Esophagus mucosa (tissue), 1 donor: ENCODE measurements at places on chromosomes 3 and 15.
A peak's percentile ranks its signal among the peaks of the same experiment; 100 is the strongest.

GRCh38 chr15:78850941-78851755 lies 21.5 kb upstream of the MORF4L1 start:
- no peak for ATAC-seq

- ATAC-seq: no peak
Observed at GRCh38 chr3:33982269-33982798, 183.9 kb downstream of the PDCD6IP start.

- no peak for ATAC-seq
Observed at GRCh38 chr3:109382588-109382987, 45.2 kb upstream of the DPPA4 start.

- peak; percentile 29 for ATAC-seq
Observed at GRCh38 chr3:129233538-129233937, 15.9 kb upstream of the COPG1 start.

GRCh38 chr15:60375306-60375705 lies 22.5 kb downstream of the ANXA2 start:
- no peak for ATAC-seq

GRCh38 chr3:73623346-73623745 lies 1.4 kb downstream of the PDZRN3 start:
- ATAC-seq: no peak

GRCh38 chr15:68791431-68792283 lies 29.0 kb downstream of the ANP32A start:
- ATAC-seq: no peak

DNA sequence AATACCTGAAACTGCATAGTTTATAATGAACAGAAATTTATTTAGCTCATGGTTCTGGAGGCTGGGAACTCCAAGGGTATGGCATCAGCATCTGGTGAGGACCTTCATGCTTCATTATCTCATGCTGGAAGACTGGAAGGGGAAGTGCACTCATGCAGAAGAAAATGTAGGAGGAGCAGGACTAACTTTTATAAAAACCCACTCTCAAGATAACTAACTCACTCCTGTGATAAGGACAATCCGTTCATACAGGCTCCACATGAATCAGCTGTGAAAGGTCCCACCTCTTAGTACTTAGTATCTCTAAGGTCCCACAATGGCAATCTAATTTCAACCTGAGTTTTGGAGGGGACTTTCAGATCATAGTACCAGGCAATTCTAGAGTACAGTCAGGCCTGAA lies 33.6 kb upstream of the APH1B start:
- no peak for ATAC-seq

GRCh38 chr3:124772081-124772831 lies 42.0 kb downstream of the UMPS start:
- no peak for ATAC-seq

DNA sequence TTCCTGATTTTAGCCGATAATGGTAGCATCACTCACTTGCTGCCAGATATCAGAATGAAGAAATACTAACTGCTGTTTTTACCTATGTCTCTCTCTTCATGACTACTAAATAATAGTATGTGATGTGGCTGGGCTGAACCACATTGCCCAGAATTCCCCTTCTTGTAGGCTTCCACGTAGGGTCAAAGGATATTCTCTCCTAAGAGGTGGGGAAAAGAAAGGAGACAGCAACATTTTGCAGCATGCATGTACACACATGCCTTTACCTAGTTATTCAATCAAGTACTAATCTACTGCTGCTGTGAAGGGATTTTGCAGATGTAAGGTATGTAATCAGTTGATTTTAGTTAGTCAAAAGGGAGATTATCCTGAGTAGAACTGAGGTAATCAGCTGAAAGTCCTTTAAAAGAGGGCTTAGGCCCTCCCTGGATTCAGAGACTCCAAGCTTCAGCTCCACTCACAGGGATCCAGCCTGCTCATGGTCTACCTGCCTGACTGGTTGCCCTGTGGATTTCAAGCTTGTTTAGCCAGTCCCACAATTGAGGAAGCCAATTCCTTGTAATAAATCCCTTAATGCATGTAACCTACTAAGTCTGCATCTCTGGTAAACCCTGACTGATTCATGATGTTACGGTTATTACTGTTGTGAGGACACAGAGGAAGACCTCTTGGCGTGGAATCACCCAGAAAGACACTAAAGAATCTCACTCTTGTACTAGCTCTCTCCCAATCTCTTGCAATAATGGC lies 20.4 kb downstream of the PLD1 start:
- ATAC-seq: peak; percentile 88

DNA sequence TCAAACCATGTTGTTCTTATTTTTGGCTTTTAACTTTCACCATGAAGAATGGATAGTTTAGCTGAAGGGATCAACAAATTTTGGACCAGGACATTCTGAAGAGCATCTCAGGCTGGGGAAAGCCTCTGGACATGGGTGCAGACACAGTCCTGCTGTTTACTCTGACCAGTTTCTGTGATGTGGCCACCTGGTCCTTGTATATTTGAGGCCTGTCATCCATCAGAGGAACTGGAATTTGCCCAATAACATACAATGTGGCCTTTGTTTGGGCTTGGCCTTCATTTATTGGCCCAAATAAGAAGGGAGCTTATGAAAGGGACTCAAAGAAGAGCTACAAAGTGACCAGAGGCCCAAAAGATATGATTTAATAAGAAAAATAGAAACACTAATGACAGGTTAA lies 127.9 kb downstream of the MYRIP start:
- no peak for ATAC-seq

- ATAC-seq: no peak
Observed at GRCh38 chr3:157868946-157869345, 237.3 kb downstream of the SHOX2 start.

DNA sequence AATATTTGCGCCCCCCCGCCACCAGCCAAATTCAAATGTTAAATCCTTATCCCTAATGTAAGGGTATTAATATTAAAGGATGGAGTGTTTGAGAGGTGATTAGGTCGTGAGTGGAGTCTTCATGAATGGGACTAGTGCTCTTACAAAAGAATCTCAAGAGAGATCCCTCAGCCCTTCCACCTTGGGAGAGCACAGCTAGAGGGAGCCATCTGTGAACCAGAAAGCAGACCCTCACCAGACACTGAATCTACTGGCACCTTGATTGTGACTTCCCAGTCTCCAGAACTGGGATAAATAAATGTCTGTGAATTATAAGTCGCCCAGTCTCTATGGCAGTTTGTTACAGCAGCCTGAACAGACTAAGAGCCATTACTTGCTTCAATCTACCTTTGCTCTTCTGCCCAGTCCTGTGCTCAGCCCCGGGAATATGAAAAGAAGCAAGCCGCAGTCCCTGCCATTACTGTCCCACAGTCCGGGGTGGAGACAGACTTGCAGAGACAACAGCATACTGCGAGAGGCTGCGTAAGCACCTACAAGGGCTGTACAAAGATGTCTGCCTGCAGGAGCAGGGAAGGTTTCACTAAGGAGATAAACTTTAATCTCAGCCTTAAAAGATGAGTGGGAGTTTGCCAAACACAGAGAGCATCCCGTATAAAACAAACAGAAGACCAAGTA lies 110.7 kb upstream of the TMCO5A start:
- ATAC-seq: no peak

DNA sequence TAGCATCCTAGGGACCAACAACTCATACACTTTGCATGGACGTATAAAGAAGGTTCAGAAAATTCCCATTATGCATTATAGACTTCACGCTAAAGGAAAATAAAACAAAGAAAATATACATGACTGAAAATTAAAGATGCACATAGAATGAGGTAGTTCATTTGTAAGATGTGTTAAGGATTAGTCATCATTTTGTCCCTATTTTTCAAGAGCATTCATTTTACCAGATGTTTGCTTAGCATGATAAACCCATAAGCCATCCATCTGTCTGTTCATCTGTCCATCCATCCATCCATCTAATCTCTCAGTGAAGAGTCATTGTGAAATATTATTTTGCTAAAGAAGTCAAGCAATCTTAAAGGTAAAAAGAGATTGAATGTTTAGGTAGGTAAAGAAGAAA lies 80.3 kb downstream of the TFG start:
- no peak for ATAC-seq

DNA sequence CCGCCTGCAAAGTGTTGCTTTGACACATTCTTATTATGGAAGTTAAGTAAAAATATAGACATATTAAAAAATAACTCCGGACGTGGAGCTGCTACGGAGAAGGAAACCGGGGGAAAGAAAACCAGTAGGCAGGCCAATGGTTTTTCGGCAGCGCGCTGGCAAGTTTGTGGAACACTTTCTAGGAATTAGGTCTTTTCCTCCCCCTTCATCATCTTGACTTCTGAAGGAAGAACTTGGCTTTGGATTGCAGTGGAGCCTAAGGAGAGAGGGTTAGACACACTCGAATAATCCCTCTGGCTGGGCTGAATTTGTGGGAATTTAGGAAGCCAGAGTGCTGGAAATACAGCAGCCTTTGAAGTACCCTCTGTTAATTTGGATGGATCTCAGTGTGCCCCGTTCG lies 317 bp downstream of the ROBO2 start:
- ATAC-seq: no peak

DNA sequence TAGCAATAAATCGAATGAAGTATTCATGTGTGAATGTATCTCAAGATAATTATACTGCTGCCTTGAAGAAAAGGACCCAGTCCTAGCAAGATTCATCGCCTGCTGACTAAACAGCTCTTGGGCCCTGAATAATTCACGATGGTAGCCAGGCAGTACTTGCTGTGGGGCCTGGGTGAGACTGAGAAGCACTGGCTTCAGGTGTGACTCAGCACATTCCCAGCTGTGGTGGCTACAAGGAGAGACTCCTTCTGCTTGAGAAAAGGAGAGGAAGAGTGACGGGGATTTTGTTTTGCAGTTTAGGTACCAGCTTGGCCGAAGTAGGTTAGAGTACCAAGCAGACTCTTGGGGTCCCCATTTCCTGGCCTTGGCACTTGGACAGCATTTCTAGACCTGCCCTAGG lies 47.6 kb upstream of the CD200R1L start:
- ATAC-seq: no peak

GRCh38 chr3:111210866-111211564 lies 139.4 kb downstream of the NECTIN3 start:
- ATAC-seq: no peak

- ATAC-seq: no peak
Observed at GRCh38 chr3:104939196-104939595, 427.5 kb upstream of the ALCAM start.

DNA sequence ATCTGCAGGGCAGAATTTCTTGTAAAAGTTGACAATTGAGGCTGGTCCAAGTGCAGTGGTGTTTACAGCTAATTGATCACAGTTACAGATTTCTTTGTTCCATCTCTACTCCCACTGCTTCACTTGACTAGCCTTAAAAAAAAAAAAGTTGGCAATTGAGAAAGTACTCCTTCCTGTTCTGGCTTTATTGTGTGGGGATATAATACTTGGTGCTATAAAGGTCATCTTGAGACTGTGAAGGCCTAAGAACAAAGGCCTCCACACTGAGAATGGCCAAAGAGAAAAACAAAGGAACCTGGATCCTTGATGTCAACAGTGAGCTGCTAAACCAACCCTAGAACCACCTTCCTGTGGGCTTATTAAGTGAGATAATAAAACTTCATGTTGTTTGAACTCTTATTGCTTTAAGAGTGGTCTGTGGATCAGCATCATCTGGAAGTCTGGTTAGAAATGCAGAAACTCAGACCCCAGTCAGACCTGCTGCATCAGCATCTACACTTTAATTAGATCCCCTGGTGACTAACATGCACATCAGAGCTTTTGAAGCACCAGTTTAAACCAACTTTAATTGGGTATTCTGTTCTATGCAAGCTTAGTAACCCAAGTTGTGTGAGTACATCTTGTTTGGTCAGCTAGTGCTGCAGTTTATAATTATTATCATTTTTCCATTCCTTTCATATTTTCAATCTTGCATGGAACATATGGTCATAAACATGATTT lies 55.2 kb downstream of the TMOD3 start:
- ATAC-seq: peak; percentile 58

DNA sequence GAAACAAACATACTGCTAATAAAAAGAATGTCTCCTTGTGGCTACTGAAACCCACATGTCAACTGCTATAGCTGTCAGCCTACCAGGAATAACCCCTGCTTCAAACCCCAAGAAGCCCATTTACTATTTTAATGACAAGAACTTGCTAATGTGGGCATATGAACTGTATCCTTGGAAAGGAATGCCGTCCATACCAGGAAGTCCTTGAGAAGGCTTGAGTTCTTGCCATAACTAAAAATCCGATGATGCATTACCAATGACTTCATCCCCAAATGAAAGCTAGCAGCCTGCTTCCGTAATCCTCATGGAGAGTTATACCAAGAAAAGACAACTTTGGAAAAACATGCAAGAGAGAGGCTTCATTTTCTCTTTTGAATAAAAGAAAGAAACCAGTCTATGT lies 34.8 kb downstream of the MINDY4B start:
- no peak for ATAC-seq

GRCh38 chr3:113035387-113035982 lies 44.7 kb downstream of the GTPBP8 start:
- peak; percentile 95 for ATAC-seq

GRCh38 chr15:67175643-67176071 lies 78.8 kb downstream of the AAGAB start:
- peak; percentile 14 for ATAC-seq

DNA sequence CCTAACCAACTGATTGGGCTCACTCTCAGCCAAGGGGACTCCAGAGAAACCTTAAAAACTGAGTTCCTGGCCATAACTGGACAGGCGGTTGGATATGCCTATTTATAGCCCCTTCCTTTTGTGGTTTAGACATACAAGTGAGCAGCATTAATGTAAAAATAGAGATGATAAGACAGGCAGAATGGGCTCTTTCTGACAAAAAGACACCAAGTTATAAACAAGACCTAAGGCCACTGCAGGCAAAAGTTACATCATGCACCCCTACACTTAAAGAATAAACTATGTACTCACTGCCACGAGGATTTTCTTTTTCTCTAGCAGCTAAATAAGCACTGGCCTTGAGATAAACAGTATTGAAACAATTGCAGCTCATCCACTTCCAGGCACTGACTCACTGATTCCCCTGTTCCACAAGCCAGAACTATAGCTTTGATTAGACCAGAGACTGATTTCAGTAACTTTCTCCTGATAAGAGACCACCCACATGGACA lies 30.1 kb downstream of the SUCNR1 start:
- no peak for ATAC-seq

GRCh38 chr3:143203848-143204247 lies 84.3 kb downstream of the CHST2 start:
- ATAC-seq: peak; percentile 48

- ATAC-seq: no peak
Observed at GRCh38 chr15:54017251-54017650, 39.0 kb downstream of the UNC13C start.

- ATAC-seq: no peak
Observed at GRCh38 chr3:155138677-155139076, 58.6 kb downstream of the MME start.

- no peak for ATAC-seq
Observed at GRCh38 chr3:184379358-184380184, at the start of gene CHRD. Gene CHRD (plus strand): TSS chr3:184380054. CDS start chr3:184380319, 265 bp downstream.
